ENCODE measurements at places on chromosomes 4 and X.

- no peak for DNase-seq
Measured at GRCh38 chrX:17732138-17732783, 5.0 kb upstream of the SCML1 start.

GRCh38 chr4:175758050-175759024 lies 53.7 kb downstream of the GPM6A start:
- no peak for DNase-seq

DNA sequence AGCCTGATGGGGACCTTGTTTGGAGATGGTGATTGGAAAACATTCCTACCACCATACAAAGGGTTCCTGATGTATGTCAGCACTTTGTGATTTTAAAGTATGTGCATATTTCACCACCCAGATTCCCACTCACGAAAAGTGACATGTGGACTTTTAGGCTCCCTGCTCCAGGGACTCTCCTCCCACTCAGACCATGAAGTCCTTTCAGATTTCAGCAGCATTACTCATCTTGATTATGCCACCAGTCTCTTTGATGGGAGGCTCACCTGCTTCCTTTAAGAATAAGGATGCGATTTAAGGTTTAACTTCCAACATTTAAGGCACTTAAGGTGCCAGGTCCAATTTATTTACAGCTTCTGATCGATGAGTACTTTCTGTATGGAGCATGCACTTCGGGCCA lies 204.4 kb downstream of the PPARGC1A start:
- DNase-seq: no peak

GRCh38 chrX:7244405-7244804 lies 96.5 kb upstream of the PUDP start:
- DNase-seq: no peak

- no peak for DNase-seq
Measured at GRCh38 chrX:68942104-68942503, 113.3 kb downstream of the EFNB1 start.

GRCh38 chr4:5503336-5503936 lies 204.9 kb downstream of the EVC2 start:
- DNase-seq: no peak

DNA sequence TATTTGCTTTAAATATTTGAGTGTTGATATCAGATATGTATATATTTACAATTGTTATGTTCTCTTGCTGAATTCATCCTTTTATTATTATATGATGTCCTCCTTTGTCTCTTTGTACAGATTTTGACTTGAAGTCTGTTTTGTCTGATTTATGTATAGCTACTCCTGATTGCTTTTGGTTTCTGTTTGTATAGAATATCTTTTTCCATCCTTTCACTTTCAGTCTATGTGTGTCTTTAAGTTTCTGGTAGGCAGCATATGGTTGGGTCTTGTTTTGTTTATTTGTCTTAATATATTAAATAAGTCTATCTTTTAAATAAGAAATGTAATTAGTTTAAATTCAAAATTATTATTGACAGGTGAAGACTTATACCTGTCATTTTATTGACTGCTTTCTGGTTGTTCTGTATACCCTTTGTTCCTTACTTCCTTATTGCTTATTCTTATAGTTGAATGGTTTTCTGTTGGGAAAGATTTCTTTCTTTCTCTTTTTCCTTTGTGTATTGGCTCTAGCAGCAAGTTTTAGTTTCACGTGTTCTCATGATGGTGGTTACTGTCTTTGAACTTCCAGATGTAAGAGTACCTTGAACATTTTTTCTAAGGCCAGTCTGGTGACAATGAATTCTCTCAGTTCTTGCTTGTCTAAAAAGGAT lies 31.1 kb downstream of the RAB28 start:
- DNase-seq: no peak

DNA sequence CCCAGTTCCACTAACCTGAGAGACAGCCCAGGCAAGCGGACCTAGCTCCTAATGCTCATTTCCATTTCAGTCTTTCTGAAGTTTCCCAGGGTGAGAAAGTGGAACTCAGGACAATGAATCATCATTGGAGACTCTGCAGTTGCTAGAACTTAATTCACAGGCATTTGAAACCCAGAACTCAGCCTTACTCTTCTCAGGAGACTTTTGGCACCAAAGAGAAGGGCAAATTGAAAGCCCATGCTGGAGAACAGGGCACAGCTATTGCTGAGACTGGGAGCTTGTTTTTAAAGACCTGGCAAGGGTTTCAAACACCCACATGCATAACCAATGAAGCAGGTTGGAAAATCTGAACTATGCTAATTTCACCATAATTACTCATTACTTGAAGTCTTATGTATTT lies 36.0 kb downstream of the BST1 start:
- DNase-seq: no peak

DNA sequence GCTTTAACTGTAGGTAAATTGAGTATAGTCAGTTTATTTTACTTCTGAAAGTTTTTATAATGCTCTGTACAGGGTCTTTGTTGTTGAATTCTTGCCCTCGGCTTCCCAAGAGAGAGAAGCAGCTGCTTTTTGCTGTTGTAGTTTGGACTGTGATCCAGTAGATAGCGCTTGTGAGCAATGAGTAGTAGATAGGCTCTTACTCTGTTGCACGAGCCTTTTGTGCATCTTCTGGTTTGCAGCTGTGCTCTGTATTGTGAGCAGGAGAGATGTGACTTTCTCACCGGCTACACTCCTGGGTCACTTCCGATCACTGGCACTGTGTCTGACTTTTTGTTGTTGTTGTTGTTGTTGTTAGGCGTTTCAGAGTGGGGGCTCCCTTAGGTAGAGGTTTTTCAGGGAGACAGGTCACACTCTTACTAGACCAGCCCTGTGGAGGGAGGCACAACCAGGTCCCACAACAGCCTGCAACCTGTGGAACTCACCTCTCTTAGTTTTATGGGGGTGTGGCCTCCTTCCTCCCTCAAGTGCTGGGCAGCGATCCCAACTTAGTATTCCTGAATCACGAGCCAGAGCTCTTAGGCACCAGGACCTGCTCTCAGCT lies 822.1 kb upstream of the GALNTL6 start:
- DNase-seq: peak; percentile 56

DNA sequence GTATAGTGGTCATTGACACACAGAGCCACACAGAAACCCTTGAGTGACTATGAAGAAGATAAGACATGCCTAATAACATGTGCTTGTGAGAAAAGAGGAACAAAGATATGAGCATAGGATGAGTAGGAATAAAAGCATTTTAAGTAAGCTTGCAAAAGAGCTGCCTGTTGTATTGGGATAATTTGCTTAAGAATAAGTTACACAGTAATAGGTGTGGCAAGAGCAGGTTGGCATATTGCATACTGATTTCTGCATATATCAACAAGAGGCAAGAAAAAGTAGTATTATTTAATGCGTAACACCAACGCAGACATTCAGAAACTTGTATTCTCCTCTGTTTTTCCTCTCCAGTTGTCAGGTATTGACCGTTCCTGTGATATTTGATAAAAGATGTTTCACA lies 111.5 kb upstream of the UGT8 start:
- no peak for DNase-seq

GRCh38 chr4:76251441-76252270 lies at the start of gene FAM47E:
TSS of gene FAM47E (plus strand) at chr4:76251721. CDS start at chr4:76251747, 26 bp downstream.
- peak; percentile 79 for DNase-seq

- DNase-seq: no peak
Measured at GRCh38 chr4:169120624-169121023, 110.6 kb upstream of the CBR4 start.

DNA sequence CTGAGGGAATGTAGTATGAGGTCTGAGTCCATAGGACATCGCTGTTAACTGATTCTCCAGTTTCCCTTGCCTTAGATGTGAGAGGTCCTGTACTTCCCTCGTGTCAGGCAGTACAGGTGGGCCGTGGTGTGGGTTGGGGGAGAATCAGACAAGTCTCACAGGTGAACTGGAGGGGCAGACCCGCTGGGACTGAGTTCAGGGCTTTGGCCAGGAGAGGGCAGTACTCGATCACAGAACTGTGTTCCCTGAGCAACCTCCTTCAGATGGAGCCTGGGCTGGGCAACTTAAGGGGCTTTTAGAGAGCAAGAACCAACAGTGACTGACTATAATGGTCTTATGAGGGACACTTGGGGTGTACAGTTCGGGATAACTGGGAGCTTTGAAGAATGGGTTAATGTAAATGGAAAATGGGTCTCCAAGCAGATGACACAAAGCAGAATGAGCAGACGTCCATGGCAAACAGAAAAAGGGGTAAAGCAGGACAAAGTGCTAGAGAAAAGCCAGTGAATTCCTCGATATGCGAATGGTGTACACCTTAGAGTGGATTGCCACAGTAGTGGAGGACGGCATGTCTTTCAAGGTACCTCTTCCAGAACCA lies 83.6 kb downstream of the CCNG2 start:
- DNase-seq: no peak

DNA sequence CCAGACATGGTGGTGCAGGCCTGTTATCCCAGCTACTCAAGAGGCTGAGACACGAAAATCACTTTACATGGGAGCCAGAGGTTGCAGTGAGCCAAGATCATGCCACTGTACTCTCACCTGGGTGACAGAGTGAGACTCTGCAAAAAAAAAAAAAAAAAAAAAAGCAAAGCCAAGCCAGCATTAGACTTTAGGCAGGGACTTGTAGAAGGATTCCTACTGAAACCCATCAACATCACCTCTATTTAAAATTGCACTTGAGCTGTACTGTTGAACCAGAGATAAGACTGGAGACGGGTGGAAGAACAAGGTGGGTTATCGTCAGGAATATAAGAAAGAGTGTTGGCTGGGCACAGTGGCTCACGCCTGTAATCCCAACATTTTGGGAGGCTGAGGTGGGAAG lies 15.7 kb upstream of the AFAP1 start:
- DNase-seq: no peak

GRCh38 chrX:68867458-68868112 lies 38.8 kb downstream of the EFNB1 start:
- no peak for DNase-seq

GRCh38 chrX:40073439-40074054 lies 24.2 kb downstream of the BCOR start:
- DNase-seq: no peak

- DNase-seq: peak; percentile 3
Measured at GRCh38 chr4:137359691-137360315, 172.5 kb downstream of the PCDH18 start.

DNA sequence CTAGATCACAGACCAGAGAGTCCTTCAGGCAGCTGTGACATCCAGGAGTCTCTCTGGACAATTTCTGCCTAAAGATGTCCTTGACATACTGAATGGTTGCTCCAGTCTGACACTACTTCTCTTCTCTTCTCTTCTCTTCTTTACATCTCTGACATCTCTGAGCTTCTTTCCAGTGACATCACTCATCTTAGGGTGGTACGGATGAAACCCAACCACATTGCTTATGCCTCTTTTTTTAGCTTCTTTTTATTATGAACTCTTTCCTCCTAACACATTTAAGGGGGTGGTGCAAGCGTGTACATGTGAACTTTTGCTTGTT lies 39.4 kb upstream of the IRF2 start:
- DNase-seq: no peak

GRCh38 chr4:152936446-152937335 lies 568 bp downstream of the FHDC1 start:
- DNase-seq: no peak

DNA sequence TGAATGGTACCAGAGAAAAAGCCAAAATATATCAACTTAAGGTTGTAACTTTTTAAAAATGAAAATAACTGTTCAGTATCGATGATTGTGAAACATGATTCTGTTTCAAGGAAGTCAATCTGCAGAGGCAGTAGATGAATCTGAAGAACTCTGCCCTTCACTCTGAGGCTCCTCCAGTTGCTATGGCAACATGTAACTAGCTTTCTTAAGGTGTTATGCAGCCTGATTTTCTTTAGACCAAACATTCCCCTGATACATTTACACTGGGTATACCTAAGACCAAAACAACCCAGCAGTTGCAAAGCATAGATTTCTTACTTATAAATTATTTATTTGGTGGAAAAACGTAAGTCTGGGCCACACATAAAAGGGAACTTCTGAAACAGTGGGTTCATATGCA lies 133.6 kb upstream of the RASGEF1B start:
- DNase-seq: peak; percentile 40

- no peak for DNase-seq
Measured at GRCh38 chr4:41572516-41572915, 34.6 kb downstream of the LIMCH1 start.

DNA sequence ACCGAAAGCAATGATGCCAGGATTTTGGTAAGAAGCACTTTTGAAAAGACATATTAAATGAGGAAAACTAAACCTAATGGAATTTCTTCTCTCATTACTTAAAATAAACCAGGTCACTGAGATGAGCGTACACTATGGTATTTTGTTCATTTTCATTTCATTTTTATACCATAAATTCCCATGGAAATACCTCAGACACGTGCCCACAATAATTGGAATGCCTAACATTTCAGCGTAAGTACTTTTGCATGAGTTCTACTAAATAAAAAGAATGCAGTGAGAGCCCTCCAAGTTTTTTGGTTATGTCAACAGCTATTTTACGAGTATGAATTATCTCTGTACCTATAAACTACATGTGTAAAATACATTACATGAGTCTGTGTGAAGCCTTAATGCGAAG lies 3.2 kb downstream of the CAMK2D start:
- DNase-seq: no peak

- DNase-seq: peak; percentile 35
Measured at GRCh38 chr4:140755774-140756318, 339 bp downstream of the TBC1D9 start.

DNA sequence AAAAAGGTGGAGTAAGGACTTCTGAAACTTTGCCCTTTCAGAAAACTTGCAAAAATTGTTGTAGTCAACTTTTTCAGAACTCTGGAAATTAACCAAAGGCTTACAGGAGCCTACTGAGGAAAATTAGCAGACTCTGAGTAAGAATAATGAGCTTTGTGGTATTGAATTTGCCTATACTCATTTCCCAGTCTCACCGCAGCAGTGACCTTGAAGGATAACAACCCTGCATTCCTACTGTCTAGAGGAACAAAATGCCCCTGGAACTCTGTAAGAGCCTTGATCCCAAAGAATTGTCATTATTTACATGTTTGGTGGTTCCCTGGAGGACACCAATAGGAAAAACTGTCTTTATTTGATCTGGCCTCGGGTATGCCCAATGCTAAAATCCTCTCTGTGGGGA lies 57.9 kb downstream of the MND1 start:
- no peak for DNase-seq

- no peak for DNase-seq
Measured at GRCh38 chrX:108348525-108348924, 89.7 kb downstream of the COL4A6 start.

DNA sequence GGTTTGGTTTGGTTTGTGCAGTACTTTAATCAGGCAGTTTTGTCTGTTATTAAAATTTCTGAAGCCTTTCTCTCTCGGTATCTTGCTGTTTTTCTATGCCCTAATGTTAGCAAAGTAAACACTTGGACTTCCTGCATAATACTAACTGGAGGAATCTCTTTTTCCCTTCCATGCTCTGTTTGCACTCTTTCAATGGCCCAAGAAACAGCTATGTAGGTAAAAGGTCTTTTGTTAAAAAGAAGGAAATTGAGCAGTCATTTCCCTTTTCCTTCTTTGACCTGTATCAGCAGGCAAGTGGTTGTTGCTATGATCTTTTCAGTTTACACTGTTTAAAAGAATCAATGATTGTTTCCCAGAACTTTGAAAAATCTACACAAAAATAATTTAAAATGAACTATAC lies 82.7 kb downstream of the CCSER1 start:
- no peak for DNase-seq

DNA sequence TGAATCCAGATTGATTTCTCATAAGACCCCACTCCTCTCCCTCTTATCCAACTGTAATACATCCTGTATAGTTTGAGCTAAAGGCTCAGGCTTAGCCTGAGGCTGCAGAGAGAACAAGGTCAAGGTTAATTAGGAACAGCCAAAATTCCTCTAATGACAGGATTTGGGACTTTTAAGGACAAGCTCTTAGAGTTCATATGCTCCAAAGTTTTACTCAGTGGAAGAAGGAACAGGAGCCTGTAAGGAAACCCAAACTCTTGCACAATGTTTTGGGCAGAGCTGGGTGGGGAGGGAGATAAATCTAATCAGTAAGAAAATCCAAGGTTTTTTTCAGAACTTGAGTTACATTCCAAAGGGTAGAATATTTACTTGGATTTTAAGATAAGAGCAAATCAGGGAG lies 238.8 kb downstream of the QDPR start:
- DNase-seq: peak; percentile 43

Measured in NCI-H524 (cell line).